Activated CD8-positive, alpha-beta memory T cell treated with anti-CD3 and anti-CD28 coated beads for 48 hours (primary cell): ENCODE measurements at places on chromosomes 5 and 9.

- no peak for DNase-seq
Measured at GRCh38 chr5:151665613-151666012, 21.1 kb downstream of the SPARC start.

GRCh38 chr5:145825751-145826180, 9.4 kb downstream of the PRELID2 start:
- no peak for DNase-seq

- DNase-seq: no peak
Measured at GRCh38 chr5:82255844-82256243, 22.3 kb downstream of the RPS23 start.

GRCh38 chr9:136210276-136210675, 5.3 kb upstream of the LHX3 start:
- DNase-seq: no peak

- DNase-seq: no peak
Measured at GRCh38 chr5:172243302-172243701, 40.3 kb downstream of the UBTD2 start.

GRCh38 chr9:37390759-37391158, 31.7 kb upstream of the GRHPR start:
- no peak for DNase-seq
